CD4-positive, alpha-beta memory T cell (primary cell): ENCODE measurements at places on chromosomes 5 and 9. TPM values are rescaled to one million over a fixed set of nuclear protein-coding genes. Genes with fewer than 3 reads are reported as not detected.

Gene SH3RF2
- total RNA-seq = not detected

- H3K27ac ChIP-seq = no peak overlapping the region
- H3K27me3 ChIP-seq = no peaks in the 10 kb centered on the region
- no peaks in the 10 kb centered on the region for H3K4me1 ChIP-seq
These were observed 61.6 kb downstream of the IPPK start for GRCh38 chr9:92608241-92608908.

- H3K27ac ChIP-seq = no peak overlapping the region
- DNase-seq = no peak
- no peaks in the 10 kb centered on the region for H3K4me1 ChIP-seq
- no peaks in the 10 kb centered on the region for H3K27me3 ChIP-seq
These were observed 8.3 kb downstream of the ZNF483 start for GRCh38 chr9:111533099-111533790.

DNA sequence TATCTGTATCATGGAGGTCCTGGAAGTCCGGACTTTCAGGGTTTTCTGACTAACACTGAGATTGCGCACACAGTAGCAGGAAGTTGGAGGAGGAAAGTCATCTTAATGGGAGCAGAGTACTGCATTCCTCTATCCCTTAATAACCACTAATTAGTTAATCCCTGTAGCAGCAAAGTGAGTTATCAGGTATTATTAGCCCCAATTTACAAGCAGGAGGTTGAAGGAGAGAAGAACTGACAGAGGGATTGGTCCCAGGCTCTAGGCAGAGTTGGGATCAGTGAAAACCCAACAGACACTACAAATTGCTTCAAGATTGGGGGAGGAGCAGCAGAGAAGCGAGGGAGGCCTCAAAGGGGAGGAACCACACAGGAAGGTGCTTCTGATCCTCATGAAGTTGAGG lies 74.5 kb upstream of the XPA start:
- H3K4me1 ChIP-seq = no peaks in the 10 kb centered on the region
- peaks cover 3% of the 10 kb centered on the region for H3K27me3 ChIP-seq
- DNase-seq = no peak
- no peaks in the 10 kb centered on the region for H3K36me3 ChIP-seq
- no peak overlapping the region for H3K27ac ChIP-seq

- no peaks in the 10 kb centered on the region for H3K36me3 ChIP-seq
- H3K27me3 ChIP-seq = no peaks in the 10 kb centered on the region
- DNase-seq = no peak
- no peak overlapping the region for H3K27ac ChIP-seq
- no peak overlapping the region for H3K4me3 ChIP-seq
- peaks cover 20% of the 10 kb centered on the region for H3K4me1 ChIP-seq
These were observed 21.3 kb upstream of the GLRX start for GRCh38 chr5:95843733-95844223.

- H3K36me3 ChIP-seq = no peaks in the 10 kb centered on the region
- no peaks in the 10 kb centered on the region for H3K4me1 ChIP-seq
- no peak for DNase-seq
- H3K27ac ChIP-seq = no peak overlapping the region
- no peak overlapping the region for H3K4me3 ChIP-seq
These were observed 15.2 kb upstream of the TAF11L2 start for GRCh38 chr5:17482790-17483189.

GRCh38 chr5:66889056-66889455 lies 292.9 kb downstream of the MAST4 start:
- no peak for DNase-seq
- H3K4me3 ChIP-seq = no peak overlapping the region
- H3K4me1 ChIP-seq = no peaks in the 10 kb centered on the region
- H3K27ac ChIP-seq = no peak overlapping the region
